B cell (primary cell): ENCODE measurements at places on chromosomes 7 and 10.

- no peak overlapping the region for H3K4me3 ChIP-seq
- no peak for DNase-seq
- H3K4me1 ChIP-seq, result peaks cover 6% of the 10 kb centered on the region
- no peak overlapping the region for H3K27ac ChIP-seq
Measured at GRCh38 chr10:50629495-50630122, 5.9 kb upstream of the SGMS1 start.

GRCh38 chr10:126940670-126941310, 35.6 kb downstream of the DOCK1 start:
- no peaks in the 10 kb centered on the region for H3K36me3 ChIP-seq
- no peak for DNase-seq
- H3K4me3 ChIP-seq, result no peak overlapping the region
- H3K4me1 ChIP-seq, result no peaks in the 10 kb centered on the region
- no peaks in the 10 kb centered on the region for H3K27me3 ChIP-seq
- H3K27ac ChIP-seq, result no peak overlapping the region

GRCh38 chr10:78359640-78360091, 326.0 kb downstream of the RPS24 start:
- no peak for DNase-seq
- H3K27ac ChIP-seq, result no peak overlapping the region
- H3K36me3 ChIP-seq, result no peaks in the 10 kb centered on the region
- no peak overlapping the region for H3K4me3 ChIP-seq
- H3K27me3 ChIP-seq, result no peaks in the 10 kb centered on the region

GRCh38 chr10:48437546-48437945, 131.1 kb downstream of the MAPK8 start:
- H3K27me3 ChIP-seq, result no peaks in the 10 kb centered on the region
- DNase-seq, result no peak
- H3K4me3 ChIP-seq, result no peak overlapping the region

DNA sequence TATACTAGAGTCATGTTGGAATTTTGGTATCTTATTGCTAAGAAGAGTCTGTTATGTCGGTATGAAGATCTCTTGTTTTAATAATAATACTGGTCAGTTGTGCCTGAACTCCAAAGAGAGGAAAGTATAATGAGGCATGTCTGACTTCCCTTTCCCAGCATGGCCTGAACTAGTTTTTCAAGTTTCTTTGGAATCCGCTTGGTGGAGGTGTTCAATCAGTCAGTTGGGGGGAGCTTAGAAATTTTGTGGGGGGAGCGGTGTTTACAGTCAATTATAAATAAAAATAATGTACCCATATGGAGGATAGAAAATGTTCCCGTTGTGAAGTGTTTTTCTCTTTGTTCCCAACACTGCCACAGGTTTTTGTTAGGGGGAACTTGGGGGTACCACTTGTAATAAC, 1.5 kb upstream of the TRDMT1 start:
- H3K4me1 ChIP-seq, result peaks cover 18% of the 10 kb centered on the region
- H3K36me3 ChIP-seq, result no peaks in the 10 kb centered on the region
- H3K27ac ChIP-seq, result no peak overlapping the region
- H3K4me3 ChIP-seq, result no peak overlapping the region

- peaks cover 4% of the 10 kb centered on the region for H3K4me1 ChIP-seq
- no peak for DNase-seq
- no peaks in the 10 kb centered on the region for H3K36me3 ChIP-seq
- no peak overlapping the region for H3K27ac ChIP-seq
Measured at GRCh38 chr7:915291-916218, 38.9 kb downstream of the ADAP1 start.

GRCh38 chr10:31253237-31253636, 65.8 kb upstream of the ZEB1 start:
- H3K4me1 ChIP-seq, result no peaks in the 10 kb centered on the region
- H3K4me3 ChIP-seq, result no peak overlapping the region
- no peaks in the 10 kb centered on the region for H3K27me3 ChIP-seq
- no peak for DNase-seq

GRCh38 chr7:151087245-151088018, 1.2 kb downstream of the AGAP3 start:
- DNase-seq, result peak; percentile 69
- peak overlapping the region; percentile 33 for H3K27ac ChIP-seq
- no peaks in the 10 kb centered on the region for H3K27me3 ChIP-seq
- H3K36me3 ChIP-seq, result no peaks in the 10 kb centered on the region

DNA sequence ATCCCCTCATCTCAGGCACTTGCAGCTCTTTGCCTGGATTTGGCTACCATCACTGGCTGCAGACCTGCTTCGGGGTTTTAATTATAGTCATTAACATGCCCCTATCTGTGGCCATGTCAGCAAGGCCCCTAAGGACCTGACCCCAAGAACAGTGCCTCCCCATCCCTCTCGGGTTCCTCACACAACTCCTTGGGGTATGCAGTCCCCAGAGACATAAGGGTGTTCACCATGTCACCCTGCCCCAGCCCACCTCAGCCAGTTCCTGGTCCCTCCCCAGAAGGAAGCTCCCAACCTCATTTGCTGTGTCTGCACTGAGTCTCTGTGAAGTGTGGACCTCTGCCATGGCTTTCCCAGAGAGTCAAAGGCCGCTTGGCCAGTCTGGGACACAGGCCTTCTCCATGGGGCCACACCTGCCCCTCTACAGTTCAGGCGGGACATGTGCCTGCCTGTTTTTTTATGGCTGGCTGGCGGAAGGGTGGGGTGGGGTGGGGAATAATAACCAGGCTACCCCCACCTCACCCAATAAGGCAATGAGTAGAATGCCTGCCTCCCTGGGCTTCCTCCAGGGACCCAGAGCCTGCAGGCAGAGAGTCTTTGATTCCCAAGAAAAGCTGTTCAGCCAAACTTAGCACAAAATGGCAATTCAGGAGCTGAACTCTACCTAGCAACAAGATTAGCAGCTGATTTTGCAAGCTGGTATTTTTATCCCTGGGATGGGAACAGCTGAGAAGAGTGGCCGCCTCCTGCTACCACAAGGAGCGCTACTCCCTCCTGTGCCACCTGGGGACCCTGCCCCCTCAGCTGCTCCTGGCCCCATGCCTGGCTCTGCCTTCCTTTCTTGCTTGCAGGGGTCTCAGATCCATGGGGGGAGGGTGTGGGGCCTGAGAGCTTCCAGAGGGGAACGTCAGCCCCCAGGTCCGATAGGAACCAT, 23.7 kb upstream of the CAMK2B start:
- H3K4me3 ChIP-seq, result no peak overlapping the region
- no peaks in the 10 kb centered on the region for H3K4me1 ChIP-seq
- no peaks in the 10 kb centered on the region for H3K36me3 ChIP-seq
- H3K27ac ChIP-seq, result no peak overlapping the region

DNA sequence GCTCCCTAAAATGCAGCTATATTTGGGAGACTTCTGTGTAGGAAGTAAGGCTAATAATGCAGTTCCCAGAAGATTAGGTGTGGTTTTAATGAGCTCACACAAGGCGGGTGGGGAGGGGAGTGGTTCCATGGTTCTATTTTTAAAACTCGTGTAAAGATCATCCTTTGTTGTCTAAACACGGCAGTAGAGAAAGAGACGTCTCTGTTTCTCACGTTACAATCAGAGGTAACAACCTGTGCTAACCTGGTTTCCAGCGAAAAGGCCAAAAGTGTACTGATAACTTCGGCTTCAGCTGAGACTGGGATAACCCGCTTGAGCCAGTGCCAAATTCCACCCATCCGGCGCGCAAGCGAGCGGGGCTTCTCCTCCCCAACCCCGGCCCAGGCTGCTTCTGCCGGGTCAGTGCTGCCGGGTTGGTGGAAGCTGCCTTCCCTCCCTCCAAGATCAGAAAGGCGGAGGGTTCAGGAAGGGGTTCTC, 2.5 kb upstream of the MAP3K8 start:
- DNase-seq, result no peak
- H3K27me3 ChIP-seq, result no peaks in the 10 kb centered on the region
- H3K36me3 ChIP-seq, result peaks cover 4% of the 10 kb centered on the region
- peaks cover 76% of the 10 kb centered on the region for H3K4me1 ChIP-seq
- no peak overlapping the region for H3K4me3 ChIP-seq
- H3K27ac ChIP-seq, result peak overlapping the region; percentile 51
